ENCODE measurements at places on chromosomes 5 and 9. TPM values are rescaled to one million over a fixed set of nuclear protein-coding genes. Genes with fewer than 3 reads are reported as not detected.
A peak's percentile ranks its signal among the peaks of the same experiment; 100 is the strongest.

DNA sequence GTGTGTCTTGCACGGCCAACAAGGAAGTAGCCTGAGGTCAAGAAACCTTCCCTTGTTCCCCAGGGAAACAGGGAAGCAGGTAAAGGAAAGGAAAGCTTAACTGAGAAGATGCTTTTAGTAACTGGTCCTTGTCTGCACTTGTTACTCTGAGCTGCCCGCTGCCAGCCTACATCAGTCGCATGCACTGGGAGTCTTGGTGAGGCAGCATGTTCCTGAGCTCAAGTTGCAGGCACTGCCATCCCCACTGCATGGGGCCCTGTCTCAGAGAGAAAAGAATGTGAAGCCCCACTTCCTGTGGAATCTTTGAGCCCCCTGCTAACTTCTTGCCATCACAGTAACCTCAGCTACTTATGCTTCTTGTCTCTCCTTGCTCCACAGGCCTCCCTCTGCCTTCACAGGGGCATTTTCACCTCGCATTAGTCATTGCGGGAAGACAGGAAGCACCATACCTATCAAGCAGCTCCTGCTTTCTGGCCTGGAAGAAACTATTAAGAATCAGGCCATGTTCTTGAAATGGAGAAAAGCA is 344.1 kb upstream of the ADAMTSL1 start:
- DNase-seq = no peak

DNA sequence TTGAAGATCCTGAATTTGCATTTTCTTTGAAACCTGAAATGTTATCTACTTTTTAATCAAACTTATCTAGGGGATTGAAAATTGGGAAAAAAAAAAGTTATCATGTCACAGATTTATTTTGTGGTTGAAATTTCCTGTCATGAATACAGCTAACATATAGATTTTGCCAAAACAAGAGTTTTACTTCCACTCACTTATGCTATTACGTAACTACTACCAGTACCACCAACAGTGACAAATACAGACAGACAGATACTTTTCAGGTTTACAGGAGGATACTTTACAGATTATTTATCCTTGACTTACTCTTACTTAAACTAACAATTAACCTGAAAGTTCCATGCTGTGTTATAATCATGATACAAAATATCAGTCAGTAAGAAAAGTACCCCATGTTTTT is 6.8 kb upstream of the MRPS30 start:
- no peak for DNase-seq

The POU4F3 gene
- total RNA-seq = not detected

DNA sequence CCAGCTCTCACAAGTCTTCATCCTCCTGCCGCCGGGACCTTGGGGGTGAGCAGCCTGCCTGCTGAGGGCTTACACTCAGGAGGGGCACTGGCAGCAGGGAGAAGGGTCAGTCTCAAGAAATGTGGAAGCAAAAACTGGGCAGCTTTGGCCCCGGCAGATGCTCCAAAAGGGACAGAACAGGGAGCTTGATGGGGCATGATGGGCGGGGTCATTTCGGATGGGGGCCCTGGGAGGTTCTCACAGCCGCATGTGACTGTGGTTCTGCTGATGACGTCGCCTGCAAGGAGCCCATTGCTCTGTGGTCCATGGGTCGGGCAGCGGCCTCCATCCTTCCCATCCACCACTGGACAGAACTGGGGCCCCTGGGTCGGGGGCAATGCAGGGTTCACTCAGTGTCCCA is 76.6 kb downstream of the OLFM1 start:
- DNase-seq = no peak

The PFN3 gene
- total RNA-seq = not detected

The ZDHHC21 gene
- 12.1 TPM for total RNA-seq

DNA sequence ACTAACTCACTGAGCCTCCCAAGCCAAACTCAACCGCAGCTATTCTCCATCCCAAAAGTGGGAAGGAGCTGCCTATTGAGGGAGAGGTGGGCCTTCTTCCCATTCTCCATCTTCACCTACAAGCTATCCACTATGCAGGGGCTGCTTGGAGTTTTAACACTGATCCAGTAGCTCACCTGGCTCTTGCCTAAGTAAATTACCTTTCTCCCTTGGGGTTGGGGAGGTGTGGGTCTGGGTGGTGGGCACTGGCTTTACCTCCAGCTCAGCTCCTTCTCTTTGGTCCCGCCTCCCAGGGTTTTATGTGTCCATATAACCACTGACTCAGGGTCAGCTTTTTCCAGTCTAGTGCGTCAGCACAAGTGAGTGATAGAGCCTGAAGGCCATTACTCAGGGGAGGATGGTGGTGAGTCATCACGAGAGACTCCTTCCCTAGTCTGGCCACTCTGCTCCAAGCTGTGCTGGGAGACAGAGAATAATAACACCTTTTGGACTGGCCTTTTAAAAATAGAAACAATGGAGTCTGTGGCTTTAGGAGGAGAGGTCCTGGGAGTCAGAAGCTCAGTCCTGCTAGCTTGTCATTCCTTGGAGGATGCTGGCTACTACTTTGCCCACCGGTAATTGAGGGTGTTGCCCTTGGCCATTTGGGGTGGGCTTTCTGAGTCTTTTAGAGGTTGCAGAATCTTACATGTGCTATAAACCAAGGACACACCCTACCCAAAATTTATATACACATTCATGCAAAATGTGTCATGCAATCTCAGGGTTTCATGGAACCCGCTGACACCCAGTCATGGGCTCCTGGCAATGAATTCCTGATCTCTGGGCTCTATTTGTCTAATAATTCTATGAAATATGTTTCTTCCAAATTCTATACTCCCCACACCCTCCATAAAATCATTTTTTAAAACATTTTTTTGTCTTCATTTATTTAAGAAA is 35.6 kb upstream of the ATP6V1G1 start:
- peak; percentile 71 for DNase-seq

- no peak for DNase-seq
Observed at GRCh38 chr5:155726267-155726666, 600.7 kb upstream of the SGCD start.

DNA sequence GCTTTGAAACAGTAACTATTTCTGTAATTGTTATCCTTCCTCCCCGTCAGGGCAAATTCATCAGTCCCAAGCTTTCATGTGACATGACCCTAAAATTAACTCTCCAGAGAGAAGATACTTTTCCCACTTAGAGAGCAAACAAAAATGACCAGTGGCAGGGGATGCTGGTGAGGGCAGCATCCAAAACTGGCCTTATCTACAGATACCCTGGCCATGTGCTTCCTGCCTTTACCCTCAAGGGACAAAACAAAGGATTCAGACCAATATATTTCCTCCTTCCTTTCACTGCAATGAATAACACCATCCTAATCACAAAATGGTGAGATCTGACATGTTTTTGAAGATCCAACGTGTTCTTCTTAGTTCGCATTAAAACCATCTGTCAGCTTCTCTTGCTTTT is 267.2 kb downstream of the MAN2A1 start:
- DNase-seq = no peak

The SEMA5A gene
- total RNA-seq = 14.1 TPM

- no peak for DNase-seq
Observed at GRCh38 chr5:15601274-15601673, 101.3 kb downstream of the FBXL7 start.

The GABRA1 gene
- not detected for total RNA-seq

DNA sequence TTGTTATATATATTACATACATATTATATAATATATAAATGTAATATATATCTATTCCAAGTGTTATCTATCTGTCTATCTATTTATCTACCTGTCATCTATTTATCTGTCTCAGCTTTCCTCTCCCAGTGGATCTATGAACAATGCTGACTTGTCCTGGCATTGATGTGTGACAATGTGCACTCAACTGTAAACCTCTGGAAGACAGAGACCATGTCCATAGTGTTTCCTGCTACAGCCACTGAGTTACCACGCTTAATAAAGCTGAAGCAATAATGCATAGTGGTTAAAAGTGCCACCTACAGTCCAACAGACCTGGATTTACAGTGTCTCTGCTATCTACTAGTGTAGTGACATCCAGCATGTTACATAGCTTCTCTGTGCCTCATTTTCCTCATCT is 57.2 kb upstream of the TMED7 start:
- no peak for DNase-seq

DNA sequence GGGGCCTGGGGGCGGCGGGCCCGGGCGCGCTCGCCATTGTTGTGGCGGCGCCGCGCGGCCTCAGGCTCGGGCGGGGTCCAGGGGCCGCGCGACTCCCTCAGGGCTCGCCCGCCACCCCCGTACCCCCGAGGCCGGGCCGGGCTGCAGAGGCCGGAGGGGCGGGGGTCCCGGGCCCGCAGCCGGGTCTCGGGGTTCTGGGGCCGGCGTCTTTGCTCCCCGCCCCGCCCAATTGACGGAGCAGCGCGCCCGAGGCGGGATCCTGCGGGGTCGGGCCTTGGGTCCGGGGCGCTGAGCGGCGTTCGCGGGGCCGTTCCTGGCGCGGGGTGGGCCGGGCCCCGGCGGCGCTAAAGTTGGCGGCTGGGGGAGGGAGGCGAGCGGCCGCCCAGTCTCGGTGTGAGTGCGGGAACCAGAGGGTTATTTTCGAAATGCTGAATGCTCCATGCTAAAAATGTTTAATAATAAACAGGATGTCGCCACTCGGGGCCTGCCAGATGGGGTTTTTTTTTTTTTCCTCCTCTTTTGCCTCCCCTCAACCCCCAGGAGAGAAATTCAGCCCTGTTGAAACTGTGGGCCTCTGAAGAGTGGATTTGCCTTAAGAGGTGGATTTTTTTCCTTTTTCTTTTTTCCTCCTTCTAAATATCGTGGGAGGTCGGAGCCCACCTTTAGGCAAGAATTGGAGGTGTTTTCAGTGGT is 724 bp downstream of the PRRC2B start:
- DNase-seq = no peak

The ANKRD33B gene
- total RNA-seq = 1.2 TPM

DNA sequence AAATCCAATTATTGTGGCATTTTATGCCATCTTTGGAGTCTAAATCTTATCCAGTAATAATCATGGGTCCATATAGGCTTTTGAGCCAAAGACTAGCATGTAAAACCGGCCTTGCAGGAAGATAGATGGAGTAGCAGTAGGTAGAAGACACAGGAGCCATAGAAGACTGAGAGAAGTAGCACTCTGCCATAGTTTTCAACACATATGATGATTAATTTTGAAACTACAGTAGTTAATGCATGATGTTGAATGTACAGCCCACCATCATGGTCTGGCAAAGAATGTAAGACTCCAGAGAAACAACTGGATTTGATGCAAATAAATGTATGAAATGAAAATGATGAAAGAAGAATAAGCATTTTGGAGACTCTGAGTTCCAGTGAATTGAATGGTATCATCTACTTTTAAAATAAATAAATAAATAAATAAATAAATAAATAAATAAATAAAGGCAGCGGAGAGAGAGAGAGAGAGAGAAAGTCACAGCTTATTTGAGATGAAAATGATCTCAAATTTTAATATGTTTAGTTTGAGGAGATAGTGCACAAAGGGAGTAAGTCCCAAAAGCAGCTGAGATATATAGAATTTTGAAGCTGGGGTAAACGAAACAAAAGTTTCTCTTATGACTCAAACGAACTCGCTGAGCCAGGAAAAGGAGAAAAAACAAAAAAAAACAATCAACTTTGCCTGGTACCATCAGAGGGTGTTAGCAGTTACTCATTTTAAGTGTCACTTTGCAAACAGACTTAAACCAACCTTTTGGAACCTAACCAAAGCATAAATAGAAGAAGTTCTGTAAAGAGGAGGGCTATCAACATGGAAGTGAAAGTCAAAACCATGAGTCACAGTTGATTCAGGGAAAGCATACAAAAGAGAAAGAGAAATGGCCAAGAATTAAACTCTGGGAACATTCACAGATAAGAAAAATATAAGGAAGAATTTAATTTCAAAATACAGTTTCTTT is 388.7 kb downstream of the CETN3 start:
- no peak for DNase-seq

The PCDHA9 gene
- total RNA-seq = 0.04 TPM

DNA sequence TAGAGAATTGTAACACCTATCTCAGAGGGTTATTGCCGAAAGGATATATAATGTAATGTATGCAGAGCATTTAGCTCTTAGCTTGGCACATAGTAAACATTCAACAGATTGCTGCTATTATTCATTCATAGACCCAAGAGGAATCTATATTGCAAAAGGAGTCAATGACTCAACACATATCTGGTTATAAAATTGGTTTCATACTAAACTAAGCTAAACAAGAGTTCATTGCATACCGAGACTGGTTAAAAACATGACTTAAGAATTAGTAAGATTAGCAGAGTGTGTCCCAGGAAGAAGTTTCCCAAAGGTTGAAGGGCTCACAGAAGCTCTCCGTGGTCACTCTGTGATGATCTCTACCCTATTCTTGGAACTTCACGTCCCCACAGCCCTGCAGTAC is 339.6 kb upstream of the CCNH start:
- no peak for DNase-seq

GRCh38 chr5:85671223-85671970 is 946.3 kb upstream of the COX7C start:
- no peak for DNase-seq

The LCNL1 gene
- total RNA-seq = 1.1 TPM

DNA sequence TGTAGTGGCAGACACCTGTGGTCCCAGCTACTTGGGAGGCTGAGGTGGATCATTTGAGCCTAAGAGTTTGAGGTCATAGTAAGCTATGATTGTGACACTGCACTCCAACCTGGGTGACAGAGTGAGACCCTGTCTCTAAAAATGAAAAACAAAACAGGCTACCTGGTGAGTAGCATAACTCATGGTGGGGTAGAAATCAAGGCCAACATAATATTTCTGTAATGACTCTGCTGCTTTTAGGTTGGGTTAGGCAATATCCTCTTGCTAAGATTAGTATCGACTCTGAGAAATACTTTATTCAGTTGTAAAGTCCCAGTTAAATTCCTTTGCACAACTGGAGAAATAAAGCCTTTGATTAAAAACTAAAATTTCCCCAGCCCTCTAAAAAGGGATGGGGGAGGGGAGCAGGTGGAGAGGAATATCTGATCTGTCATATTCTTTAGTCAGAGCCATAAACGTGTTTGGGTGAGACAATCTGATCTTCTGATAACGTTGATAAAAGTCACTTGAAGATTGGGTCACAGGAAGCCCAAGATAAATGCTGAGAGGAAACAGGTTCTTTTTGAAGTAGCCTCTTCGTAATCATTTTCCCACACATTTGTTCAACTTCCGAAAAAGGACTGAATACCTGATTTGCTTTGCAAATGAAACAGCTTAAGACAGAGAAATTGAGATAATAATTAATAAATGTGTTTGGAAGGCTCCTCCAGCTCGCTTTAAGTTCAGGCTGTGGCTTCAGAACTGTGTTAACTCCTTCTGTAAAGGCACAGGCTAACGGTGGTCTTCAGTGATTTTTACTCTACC is 14.9 kb downstream of the IL4 start:
- DNase-seq = no peak

The FBXW5 gene
- total RNA-seq = 233 TPM

- DNase-seq = no peak
Observed at GRCh38 chr9:1639166-1639565, 376.0 kb upstream of the SMARCA2 start.

- no peak for DNase-seq
Observed at GRCh38 chr9:129012343-129012742, 15.8 kb downstream of the SH3GLB2 start.

DNA sequence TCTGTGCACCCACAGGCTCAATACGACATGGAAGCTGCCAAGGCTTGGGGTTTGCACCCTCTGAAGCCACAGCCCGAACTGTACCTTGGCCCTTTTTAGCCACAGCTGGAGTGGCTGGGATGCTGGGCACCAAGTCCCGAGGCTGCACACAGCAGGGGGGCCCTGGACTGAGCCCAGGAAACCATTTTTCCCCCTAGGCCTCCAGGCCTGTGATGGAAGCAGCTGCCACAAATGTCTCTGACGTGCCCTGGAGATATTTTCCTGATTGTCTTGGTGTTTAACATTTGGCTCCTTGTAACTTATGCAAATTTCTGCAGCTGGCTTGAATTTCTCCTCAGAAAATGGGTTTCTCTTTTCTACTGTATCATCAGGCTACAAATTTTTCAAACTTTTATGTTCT is 82.3 kb upstream of the LPAR1 start:
- DNase-seq = no peak

Measured in right atrium auricular region (tissue), 2 donors.